ENCODE measurements at places on chromosomes 4 and X.

DNA sequence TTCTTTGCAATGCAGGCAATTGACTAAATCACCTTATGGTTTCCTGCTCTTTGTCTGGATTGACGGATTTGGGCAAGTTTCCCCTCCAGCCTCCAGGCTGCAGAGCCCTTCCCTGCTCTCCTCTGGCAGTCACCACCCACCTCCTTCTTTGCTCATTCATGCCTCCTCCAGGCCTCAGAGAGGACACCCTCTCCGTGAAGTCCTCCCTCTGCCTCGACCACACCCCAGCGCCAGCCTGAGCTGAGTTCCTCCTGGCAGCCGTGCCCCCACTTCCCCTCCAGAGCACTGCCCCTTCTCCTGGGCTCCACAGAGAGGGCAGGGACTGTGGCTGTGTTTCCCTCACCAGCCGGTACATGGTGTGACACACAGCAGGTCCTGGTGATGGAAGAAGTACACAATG lies 53.7 kb downstream of the DCTD start:
- no peak for DNase-seq

- no peak for DNase-seq
These were observed 191.7 kb upstream of the RASGEF1B start for GRCh38 chr4:81663368-81663767.

GRCh38 chr4:137514406-137515111 lies 17.7 kb downstream of the PCDH18 start:
- no peak for DNase-seq

- DNase-seq: no peak
These were observed 535.1 kb downstream of the FAT4 start for GRCh38 chr4:125849869-125850268.

- no peak for DNase-seq
These were observed 29.0 kb upstream of the TLR2 start for GRCh38 chr4:153655002-153655541.

- no peak for DNase-seq
These were observed 98.3 kb upstream of the MAOA start for GRCh38 chrX:43557792-43558191.

All from smooth muscle cell of the brain vasculature (primary cell).